Hair follicle dermal papilla cell (primary cell): ENCODE measurements at places on chromosomes 6 and 20. TPM values are rescaled to one million over a fixed set of nuclear protein-coding genes. Genes with fewer than 3 reads are reported as not detected.

HLA-DRB5 gene
- total RNA-seq, result 0.49 TPM in 1 of 2 replicates, not detected in the other

PREX1 gene
- total RNA-seq, result 13.6 and 26.0 TPM in 2 replicates

MEP1A gene
- total RNA-seq, result not detected in 2 replicates

THBS2 gene
- 231 and 239 TPM in 2 replicates for total RNA-seq

LPIN3 gene
- total RNA-seq, result 14.6 and 17.1 TPM in 2 replicates

LY6G6C gene
- not detected in 2 replicates for total RNA-seq

PRDM1 gene
- total RNA-seq, result 16.2 and 39.6 TPM in 2 replicates
